Neural crest cell (in vitro differentiated cells): ENCODE measurements at places on chromosomes 3 and 15.

DNA sequence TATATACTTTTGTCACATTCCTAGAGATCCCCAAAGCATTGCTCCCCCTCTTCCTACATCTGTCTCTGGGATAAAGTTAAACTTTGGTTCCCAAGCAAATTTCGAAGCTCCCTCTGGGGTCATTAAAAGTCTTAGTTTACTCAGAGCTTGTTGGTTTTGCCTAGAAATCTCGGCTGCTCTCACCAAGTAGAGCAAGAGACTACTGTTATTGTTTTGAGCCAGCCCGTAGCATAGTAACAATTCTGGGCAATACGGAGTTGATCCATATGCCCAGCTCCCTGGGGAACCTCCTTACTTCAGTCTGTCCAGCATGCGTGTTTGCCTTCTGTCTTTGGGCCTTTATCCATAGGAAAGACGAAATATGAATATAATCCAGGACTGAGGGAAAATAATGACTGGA lies 10.0 kb upstream of the P3H2 start:
- H3K27ac ChIP-seq: no peak overlapping the region
- DNase-seq: no peak
- no peaks in the 10 kb centered on the region for H3K27me3 ChIP-seq
- H3K4me1 ChIP-seq: peaks cover 6% of the 10 kb centered on the region
- no peak overlapping the region for H3K4me3 ChIP-seq
- no peaks in the 10 kb centered on the region for H3K36me3 ChIP-seq

DNA sequence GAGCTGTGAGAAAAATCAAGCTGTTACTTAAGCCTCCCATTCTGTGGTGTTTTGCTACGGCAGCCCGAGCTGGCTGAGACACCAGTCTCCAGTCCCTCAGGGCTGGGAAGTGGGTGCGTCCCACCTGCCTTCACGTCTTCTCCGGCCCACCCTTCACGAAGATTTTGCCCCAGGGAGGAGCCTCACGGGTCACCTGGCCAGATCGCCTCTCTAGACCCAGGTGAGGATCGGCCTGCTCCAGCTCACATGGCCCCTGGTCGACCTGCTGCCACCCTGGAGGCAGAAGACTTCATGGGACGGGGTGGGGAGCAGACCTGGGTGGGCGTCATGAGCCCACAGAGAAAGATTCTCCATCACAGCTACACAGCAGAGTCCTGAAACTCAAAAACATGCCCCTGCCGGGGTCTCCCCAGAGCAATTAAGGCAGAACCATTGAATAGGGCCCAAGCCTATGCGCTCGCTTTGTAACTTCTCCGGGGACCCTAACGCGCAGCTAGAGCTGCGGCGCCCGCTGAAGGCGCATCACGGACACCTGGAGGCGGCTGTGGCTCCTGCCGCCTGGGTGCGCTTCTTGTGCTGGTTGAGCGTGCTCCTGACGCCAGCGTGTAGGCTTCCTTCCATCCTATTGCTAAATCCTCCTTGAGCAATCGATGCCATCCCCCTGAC lies 92.6 kb upstream of the ALDH1A3 start:
- H3K27me3 ChIP-seq: no peaks in the 10 kb centered on the region
- no peak overlapping the region for H3K4me3 ChIP-seq
- no peaks in the 10 kb centered on the region for H3K4me1 ChIP-seq
- DNase-seq: no peak
- H3K27ac ChIP-seq: no peak overlapping the region
- no peaks in the 10 kb centered on the region for H3K36me3 ChIP-seq

GRCh38 chr15:66369773-66370651 lies 13.5 kb upstream of the TIPIN start:
- peak overlapping the region; percentile 94 for H3K27ac ChIP-seq
- H3K36me3 ChIP-seq: no peaks in the 10 kb centered on the region
- peaks cover 8% of the 10 kb centered on the region for H3K4me1 ChIP-seq
- no peak for DNase-seq
- no peak overlapping the region for H3K4me3 ChIP-seq

- peaks cover 5% of the 10 kb centered on the region for H3K36me3 ChIP-seq
- peaks cover 10% of the 10 kb centered on the region for H3K4me1 ChIP-seq
- no peak overlapping the region for H3K27ac ChIP-seq
- DNase-seq: no peak
- no peak overlapping the region for H3K4me3 ChIP-seq
Measured at GRCh38 chr3:32045091-32045915, 61.1 kb upstream of the GPD1L start.

- H3K36me3 ChIP-seq: peaks cover 5% of the 10 kb centered on the region
- peaks cover 38% of the 10 kb centered on the region for H3K4me1 ChIP-seq
- peak within 1 kb of the TSS; percentile 100 for H3K4me3 ChIP-seq
Measured at GRCh38 chr15:48330855-48331795, at the start of gene DUT. DUT (plus strand) TSS chr15:48331429; CDS start chr15:48331516, 87 bp downstream.

DNA sequence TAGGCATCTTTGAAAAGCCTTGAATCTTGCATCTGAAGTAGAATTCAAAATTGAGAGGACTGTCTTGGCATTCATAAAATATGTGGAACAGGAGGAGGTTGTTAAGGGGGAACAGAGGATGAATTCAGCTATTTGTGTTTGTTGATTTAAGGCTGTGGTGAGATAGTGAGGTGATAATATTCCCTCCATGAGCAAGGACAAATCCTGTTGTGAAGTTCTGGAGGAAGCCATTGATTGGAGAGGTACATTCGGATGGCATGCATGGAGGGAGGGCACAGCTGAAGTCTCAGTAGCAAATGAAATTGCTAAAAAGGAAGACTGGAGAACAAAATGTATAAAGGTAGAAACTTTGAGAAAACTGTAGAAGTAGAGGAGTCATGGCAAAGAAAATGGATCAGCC lies 443.8 kb downstream of the NLGN1 start:
- H3K36me3 ChIP-seq: peaks cover 5% of the 10 kb centered on the region
- peaks cover 5% of the 10 kb centered on the region for H3K4me1 ChIP-seq
- H3K4me3 ChIP-seq: no peak overlapping the region
- no peaks in the 10 kb centered on the region for H3K27me3 ChIP-seq

GRCh38 chr3:53242155-53242554 lies 13.7 kb downstream of the TKT start:
- peak overlapping the region; percentile 19 for H3K4me3 ChIP-seq
- peaks cover 29% of the 10 kb centered on the region for H3K4me1 ChIP-seq
- no peaks in the 10 kb centered on the region for H3K27me3 ChIP-seq
- no peak for DNase-seq
- peaks cover 8% of the 10 kb centered on the region for H3K36me3 ChIP-seq

DNA sequence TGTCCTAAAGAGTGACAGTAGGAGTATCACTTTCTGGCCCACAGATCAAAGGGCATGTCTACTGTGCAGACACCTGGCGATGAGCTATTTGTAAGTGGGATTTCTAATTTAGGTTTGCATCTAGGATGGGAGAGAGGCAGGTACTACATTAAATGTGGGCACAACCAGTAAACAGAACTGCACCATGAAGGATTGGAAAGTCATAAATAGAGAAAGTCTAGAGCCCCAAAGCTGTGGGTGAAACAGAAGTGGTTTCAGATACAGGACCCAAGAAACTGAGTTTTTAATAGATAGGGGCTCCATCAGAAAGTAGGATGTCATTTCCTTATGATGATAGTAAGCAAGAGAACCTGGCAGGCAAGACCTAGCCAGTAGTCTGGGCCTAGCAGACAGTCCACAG lies 35.2 kb upstream of the SPPL2A start:
- H3K36me3 ChIP-seq: no peaks in the 10 kb centered on the region
- no peak overlapping the region for H3K27ac ChIP-seq
- no peak overlapping the region for H3K4me3 ChIP-seq
- no peaks in the 10 kb centered on the region for H3K4me1 ChIP-seq
- H3K27me3 ChIP-seq: no peaks in the 10 kb centered on the region

DNA sequence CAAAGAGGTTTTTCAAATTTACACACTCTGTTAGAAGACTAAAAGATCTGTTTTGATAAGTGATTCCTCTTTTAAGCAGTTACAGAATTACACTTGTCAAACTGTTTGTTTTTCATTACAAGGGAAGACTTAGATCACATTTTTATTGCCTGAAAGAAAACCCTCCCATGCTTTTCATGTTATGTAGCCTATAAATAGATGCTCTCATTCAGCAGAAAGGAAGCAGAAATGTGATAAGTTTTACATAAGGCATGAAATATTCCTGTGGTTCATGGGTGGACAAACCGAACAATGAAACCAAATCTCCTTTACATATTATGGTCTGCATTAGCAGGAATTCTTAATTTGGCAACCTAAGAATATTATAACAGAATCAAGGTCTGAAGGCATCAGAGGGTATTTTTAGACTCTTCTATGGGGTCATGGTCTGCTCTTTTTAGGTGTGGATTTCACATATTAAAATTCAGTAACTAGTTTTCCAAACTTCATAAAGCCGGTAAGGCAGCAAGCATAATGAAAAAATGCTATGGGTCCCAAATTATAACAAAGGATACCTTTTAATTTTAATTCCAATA lies 37.3 kb upstream of the FXR1 start:
- no peak overlapping the region for H3K27ac ChIP-seq
- H3K4me1 ChIP-seq: no peaks in the 10 kb centered on the region
- no peak for DNase-seq
- H3K27me3 ChIP-seq: no peaks in the 10 kb centered on the region
- H3K36me3 ChIP-seq: no peaks in the 10 kb centered on the region
- no peak overlapping the region for H3K4me3 ChIP-seq

GRCh38 chr3:62046326-62046725 lies 327.0 kb downstream of the FEZF2 start:
- H3K27me3 ChIP-seq: no peaks in the 10 kb centered on the region
- no peak overlapping the region for H3K27ac ChIP-seq
- no peak overlapping the region for H3K4me3 ChIP-seq
- H3K36me3 ChIP-seq: no peaks in the 10 kb centered on the region
- no peak for DNase-seq
- peaks cover 16% of the 10 kb centered on the region for H3K4me1 ChIP-seq

GRCh38 chr3:139104062-139104461 lies 59.4 kb upstream of the PRR23C start:
- H3K27me3 ChIP-seq: no peaks in the 10 kb centered on the region
- H3K27ac ChIP-seq: no peak overlapping the region
- H3K4me3 ChIP-seq: no peak overlapping the region
- H3K4me1 ChIP-seq: no peaks in the 10 kb centered on the region

DNA sequence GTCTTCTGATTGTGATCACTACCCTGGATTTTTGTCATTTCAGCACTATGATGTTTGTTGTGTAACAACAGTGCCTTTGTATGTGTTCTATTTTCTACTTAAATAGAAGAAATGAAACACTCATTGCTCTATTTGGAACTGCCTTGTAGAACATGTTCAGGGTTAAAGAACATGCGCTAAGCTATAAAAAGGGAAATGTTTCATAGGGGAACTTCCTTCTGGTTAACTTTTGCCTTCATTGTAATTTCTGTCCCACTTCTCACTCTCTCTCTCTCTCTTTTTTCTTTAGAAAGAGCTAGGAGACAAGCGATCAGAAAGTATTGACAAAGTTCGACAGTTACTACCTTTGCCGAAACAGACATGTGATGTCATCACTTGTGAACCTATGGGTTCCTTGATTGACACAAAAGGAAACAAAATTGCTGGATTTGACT lies at the start of gene P2RY12:
Gene P2RY12, minus strand, starts transcription at position 13 of the 434 bp plus-strand sequence. CDS start 45,908 bp downstream, outside the sequence.
- no peak for DNase-seq
- no peaks in the 10 kb centered on the region for H3K27me3 ChIP-seq
- no peak within 1 kb of the TSS for H3K4me3 ChIP-seq
- peaks cover 6% of the 10 kb centered on the region for H3K36me3 ChIP-seq
- H3K4me1 ChIP-seq: peaks cover 16% of the 10 kb centered on the region
- H3K27ac ChIP-seq: no peak within 1 kb of the TSS

- H3K36me3 ChIP-seq: no peaks in the 10 kb centered on the region
- DNase-seq: no peak
- H3K4me3 ChIP-seq: no peak overlapping the region
Measured at GRCh38 chr15:58440158-58440910, 8.5 kb downstream of the LIPC start.

DNA sequence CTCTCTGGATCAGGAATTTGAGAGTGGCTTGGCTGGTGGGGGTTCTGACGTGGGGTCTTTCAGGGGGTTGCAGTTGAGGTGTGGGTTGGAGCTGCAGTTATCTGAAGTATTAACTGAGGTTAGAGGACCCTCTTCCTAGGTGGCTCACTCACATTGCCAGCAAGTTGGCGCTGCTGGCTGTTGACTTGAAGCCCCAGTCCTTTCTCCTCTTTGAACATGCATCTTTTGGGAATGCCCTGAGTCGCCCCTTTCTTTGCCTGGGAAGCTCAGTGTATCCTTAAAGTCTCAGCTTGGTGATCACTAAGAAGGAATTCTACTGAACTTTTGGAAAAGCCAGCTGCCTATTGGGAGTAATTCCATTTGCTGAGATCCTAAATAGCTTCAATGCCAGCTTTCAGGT lies 13.0 kb upstream of the AMOTL2 start:
- no peak for DNase-seq
- no peak overlapping the region for H3K27ac ChIP-seq
- no peak overlapping the region for H3K4me3 ChIP-seq
- H3K4me1 ChIP-seq: no peaks in the 10 kb centered on the region
- H3K36me3 ChIP-seq: no peaks in the 10 kb centered on the region
- peaks cover 4% of the 10 kb centered on the region for H3K27me3 ChIP-seq

DNA sequence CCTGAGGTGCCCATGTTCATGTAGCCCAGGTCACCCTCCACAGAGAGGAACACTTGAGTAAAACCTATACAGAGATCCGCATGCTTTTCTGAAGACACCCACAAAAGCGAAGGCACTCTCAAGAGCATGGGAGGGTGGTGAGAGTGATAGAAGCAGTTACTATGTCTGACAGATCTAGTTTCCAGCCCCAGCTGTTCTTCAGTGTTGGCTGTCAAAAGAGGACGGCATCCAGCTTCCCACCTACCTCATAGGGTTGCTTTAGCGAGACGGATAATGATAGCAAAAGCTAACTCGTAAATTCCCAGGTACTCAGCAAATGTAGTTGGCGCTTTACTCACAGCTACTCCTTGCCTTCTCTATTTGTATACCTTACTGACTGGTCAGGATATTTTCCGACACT lies 3.0 kb upstream of the MEX3B start:
- peaks cover 7% of the 10 kb centered on the region for H3K36me3 ChIP-seq
- no peak for DNase-seq
- H3K27ac ChIP-seq: no peak overlapping the region
- H3K4me1 ChIP-seq: peaks cover 20% of the 10 kb centered on the region
- H3K27me3 ChIP-seq: peaks cover 10% of the 10 kb centered on the region
- peak overlapping the region; percentile 90 for H3K4me3 ChIP-seq

- H3K4me3 ChIP-seq: no peak overlapping the region
- no peaks in the 10 kb centered on the region for H3K4me1 ChIP-seq
- H3K27ac ChIP-seq: no peak overlapping the region
Measured at GRCh38 chr3:12351145-12351544, 62.3 kb downstream of the PPARG start.

GRCh38 chr3:164377466-164377865 lies 700.8 kb downstream of the SI start:
- no peak overlapping the region for H3K4me3 ChIP-seq
- no peak overlapping the region for H3K27ac ChIP-seq
- no peaks in the 10 kb centered on the region for H3K4me1 ChIP-seq
- no peaks in the 10 kb centered on the region for H3K27me3 ChIP-seq
- DNase-seq: no peak

- no peak overlapping the region for H3K27ac ChIP-seq
- H3K4me1 ChIP-seq: peaks cover 8% of the 10 kb centered on the region
- H3K27me3 ChIP-seq: no peaks in the 10 kb centered on the region
- H3K36me3 ChIP-seq: no peaks in the 10 kb centered on the region
Measured at GRCh38 chr15:62994975-62995681, 47.4 kb upstream of the TPM1 start.
